ENCODE measurements at places on chromosomes 1 and 21.

DNA sequence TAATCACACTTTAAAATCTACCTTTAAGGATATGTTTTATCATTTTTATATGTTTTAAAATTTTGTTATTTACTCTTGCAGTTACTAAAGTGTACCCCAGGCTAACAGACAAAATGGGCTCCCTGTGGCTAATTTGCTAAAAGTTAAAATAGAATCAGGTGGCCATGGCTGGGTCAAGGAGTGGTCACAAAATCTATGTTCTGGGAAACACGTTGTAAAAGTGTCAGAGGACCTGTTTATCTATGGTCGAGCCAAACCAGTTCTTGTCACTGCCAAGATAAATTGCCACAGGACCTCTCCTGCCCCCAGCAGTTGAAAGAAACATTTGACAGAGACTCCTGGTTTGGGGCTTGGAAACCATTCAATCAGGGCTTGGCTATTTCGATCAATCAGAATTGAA lies 21.2 kb upstream of the TTLL7 start:
- peak; percentile 66 for DNase-seq

GRCh38 chr1:171017426-171017825 lies 73.3 kb upstream of the FMO3 start:
- no peak for DNase-seq

- DNase-seq: no peak
Measured at GRCh38 chr1:1775327-1776226, 2.7 kb downstream of the NADK start.

- DNase-seq: no peak
Measured at GRCh38 chr1:19850214-19850613, 32.0 kb upstream of the OTUD3 start.

GRCh38 chr1:36910886-36911540 lies 123.3 kb downstream of the GRIK3 start:
- DNase-seq: no peak

- no peak for DNase-seq
Measured at GRCh38 chr1:63630238-63630637, 37.0 kb downstream of the PGM1 start.

DNA sequence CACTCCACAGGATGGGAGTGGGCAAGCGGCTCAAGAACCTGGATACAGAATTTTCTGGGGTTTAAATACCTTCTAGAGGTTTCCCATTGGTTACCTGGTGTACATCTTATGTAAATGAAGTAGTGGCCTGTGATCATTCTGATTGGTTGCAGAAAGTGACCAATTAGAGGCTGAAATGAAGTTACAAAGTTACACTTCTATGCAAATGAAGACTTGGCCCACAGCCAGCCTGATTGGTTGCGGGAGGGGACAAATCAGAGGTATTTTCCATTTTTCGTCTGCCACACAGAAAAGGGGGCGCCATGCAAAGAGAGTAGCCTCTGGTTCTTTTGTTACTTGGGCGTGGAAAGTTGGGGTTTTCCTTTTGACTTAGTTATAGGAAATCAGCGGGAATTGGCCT lies 8.9 kb downstream of the KCNAB2 start:
- DNase-seq: no peak

DNA sequence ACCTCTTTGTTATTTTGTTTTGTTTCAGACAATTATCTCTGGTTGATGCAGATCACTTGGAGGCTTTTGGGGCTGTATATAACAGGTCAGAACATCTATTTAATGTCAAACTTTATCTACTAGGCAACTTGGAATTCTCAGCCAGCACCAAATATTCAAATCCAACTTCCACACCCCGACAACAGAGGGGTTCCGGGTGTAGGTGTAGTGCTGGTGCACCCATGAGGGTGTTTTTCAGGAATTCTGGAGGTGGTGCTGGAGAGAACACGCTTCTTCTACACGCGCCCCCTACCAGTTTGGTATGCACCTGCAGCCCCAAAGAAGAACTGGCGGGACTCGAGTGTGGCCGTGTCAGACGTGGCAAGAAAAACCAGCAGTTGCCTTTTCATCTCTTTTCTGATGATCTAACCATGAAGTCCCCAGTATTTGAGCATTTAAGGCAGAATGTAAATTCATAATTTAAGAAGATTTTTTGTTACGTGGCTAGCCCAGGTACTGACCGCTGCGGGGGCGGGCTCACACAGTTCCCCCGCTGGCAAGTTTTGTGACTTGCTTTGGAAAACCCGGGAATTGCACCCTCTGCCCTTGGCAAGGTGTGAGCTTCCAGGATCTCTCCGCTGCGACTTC lies 462 bp upstream of the TLCD4 start:
- DNase-seq: peak; percentile 53

- peak; percentile 81 for DNase-seq
Measured at GRCh38 chr1:12549460-12550349, 68.3 kb downstream of the DHRS3 start.

DNA sequence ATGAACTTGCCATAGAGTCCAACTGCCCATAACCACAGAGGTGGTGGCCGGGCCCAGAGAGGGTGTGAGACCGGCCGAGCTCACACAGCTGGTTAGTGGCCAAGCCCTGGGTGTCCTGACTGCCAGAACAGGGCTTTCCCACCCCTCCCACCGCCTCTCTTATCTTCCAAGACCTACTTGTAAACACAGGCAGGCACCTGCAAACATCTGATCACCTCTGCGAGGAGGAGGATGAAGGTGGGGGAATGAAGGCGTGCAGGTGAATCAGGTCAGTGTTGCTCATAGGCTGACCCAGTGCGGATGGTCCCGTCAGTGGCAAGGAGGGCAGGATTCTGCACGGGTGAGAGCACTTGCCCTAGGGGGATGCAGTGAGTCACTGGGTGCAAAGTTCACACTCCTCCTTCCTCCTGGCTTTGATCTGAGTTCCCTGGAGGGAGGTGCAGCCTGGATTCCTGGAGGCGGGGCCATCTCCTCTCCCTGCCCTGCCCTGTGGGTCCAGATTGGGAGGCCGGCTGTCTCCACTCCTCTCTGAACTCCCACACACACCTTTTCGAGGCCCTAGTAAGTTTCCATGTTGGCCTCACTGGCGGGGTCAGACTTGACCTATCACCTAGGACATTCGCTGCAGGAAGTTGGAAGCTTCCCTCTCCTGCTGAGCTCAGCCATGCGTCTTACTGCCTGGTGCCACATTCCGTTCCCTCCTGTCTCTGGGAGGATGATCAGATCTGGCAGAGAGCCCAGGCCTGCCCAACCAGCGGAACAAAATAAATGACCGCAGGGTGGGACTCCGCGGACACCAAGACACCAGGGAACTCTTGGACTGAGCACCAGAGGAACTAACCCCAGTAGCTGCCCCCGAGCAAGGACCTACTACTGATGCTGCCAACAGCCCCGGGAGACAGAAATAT lies 7.3 kb downstream of the UQCRHL start:
- peak; percentile 87 for DNase-seq

- no peak for DNase-seq
Measured at GRCh38 chr1:169289016-169289415, 78.6 kb downstream of the NME7 start.

- peak; percentile 43 for DNase-seq
Measured at GRCh38 chr1:66752000-66752592, at the start of gene DYNLT5. DYNLT5 (plus strand) TSS chr1:66752459; CDS start chr1:66754659, 2,200 bp downstream.

GRCh38 chr1:196701144-196701543 lies 49.3 kb downstream of the CFH start:
- no peak for DNase-seq

- peak; percentile 59 for DNase-seq
Measured at GRCh38 chr1:202291961-202292712, 49.6 kb downstream of the UBE2T start.

Data from mucosa of gallbladder (tissue), 1 donor.